ENCODE measurements at places on chromosomes 12 and 14. TPM values are rescaled to one million over a fixed set of nuclear protein-coding genes. Genes with fewer than 3 reads are reported as not detected.

TAS2R31 gene
- total RNA-seq = 1.0 TPM

MANSC4 gene
- not detected for total RNA-seq

GYS2 gene
- total RNA-seq = 40.9 TPM

ZFYVE21 gene
- 25.2 TPM for total RNA-seq

RDH12 gene
- 1.4 TPM for total RNA-seq

All from left lobe of liver (tissue), 2 donors.